ENCODE measurements at places on chromosomes 2 and 18.

DNA sequence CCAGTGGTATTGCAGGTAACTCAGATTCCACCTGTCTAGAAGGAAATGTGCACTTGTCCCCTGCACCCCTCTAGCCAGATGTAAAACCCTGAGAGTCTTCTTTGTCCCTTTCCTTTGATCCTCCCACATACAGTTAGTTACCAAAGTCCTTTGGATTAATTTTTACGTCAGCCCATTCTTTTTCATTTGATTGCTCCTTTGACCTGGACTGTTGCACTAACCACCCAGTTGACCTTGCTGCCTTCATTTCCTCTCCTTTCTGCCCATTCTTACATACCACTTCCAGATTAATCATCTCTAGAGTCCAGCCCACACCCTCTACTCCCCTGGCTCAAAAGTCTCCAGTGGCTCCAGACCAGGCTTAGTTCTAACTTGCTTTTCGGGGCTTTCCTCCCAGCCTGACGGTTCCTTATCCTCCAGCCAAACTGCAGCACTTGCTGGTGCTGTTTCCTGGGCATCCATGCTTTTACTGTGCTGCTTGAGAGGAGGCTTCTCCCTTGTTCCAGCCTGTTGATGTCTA, 99.3 kb downstream of the SPTBN1 start:
- no peak for DNase-seq

DNA sequence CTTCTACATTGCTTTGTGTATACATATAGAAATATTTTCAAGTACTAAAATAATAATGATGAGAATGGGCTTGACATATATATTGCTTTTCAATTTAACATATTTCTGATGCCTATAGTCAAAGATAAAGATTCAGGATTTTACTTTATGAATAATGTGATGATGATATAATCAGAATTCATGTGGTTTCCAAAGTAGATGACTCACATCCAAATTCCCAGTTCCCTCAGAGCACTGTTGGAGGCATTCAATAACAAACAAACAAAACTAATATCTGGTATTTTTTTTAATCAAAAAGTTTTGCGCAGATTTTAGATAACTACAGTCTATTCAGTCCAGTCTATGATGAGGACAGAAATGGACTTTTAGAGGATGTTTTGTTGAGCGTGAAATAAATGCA, 2094.5 kb upstream of the CELF4 start:
- DNase-seq: no peak

- no peak for DNase-seq
Measured at GRCh38 chr18:57630754-57631595, 9.3 kb upstream of the NARS1 start.

DNA sequence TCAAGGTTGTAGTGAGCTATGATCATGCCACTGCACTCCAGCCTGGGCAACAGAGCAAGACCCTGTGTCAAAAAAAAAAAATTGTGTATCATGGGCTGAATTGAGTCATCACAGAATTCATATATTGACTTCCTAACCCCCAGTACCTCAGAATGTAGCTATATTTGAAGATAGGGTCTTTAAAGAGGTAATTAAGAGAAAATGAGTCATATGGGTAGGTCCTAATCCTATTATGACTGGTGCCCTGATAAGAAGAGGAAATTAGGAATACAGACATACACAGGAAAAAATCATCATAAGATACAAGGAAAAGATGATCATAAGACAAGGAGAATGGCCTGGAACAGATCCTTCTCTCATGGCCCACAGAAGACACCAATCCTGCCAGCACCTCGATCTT, 466.4 kb upstream of the ACVR2A start:
- no peak for DNase-seq

- DNase-seq: no peak
Measured at GRCh38 chr18:39571511-39571910, 2005.9 kb upstream of the CELF4 start.

GRCh38 chr2:43838560-43839267, at the start of the genes ABCG5 and ABCG8:
Gene ABCG5, minus strand, starts transcription at chr2:43838839. Its CDS starts 160 bp downstream, at chr2:43838679.
Gene ABCG8, plus strand, starts transcription at chr2:43838971. Its CDS starts 83 bp downstream, at chr2:43839054.
- DNase-seq: no peak

- DNase-seq: no peak
Measured at GRCh38 chr2:218395456-218395825, 4.2 kb upstream of the CTDSP1 start.

DNA sequence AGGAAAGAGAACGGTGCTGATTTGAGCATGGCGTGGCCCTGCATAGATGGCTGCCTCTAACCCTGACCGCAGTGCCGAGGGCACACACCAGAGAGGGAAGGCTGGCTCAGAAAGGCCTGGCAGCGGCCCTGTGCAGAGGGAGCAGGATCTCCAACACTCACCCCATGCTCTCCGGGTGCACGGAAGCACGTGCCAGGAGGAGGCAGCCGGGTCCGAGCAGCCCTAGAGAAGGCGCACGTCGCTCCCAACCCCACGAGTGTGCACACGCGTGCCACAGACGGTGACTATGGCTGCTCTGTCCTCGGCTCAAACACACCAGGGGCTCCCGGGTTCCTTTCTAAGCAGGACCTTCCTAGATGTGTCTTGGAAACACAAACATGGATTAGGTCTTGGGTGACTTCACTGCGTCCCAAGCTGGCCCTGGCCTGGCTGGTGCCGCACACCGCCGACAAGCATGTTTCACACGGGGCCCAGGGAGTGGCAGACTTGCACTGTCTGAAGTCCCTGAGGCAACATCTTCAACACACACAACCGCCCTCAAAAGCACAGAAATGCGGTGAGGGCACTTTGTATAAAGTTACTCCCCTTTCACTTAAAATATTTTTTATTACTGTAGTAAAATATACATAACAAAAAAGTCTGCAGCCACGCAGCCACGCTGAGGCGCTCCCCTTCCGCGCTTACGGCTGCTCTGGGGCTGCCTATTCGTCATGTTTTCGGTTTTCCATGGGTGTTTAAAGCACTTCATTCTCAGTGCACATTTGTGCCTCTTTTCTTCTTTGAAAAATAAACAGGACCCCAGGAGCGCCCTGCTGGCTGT, 110.0 kb downstream of the ZNF516 start:
- DNase-seq: no peak

- no peak for DNase-seq
Measured at GRCh38 chr18:25896178-25896780, 194.1 kb downstream of the SS18 start.

DNA sequence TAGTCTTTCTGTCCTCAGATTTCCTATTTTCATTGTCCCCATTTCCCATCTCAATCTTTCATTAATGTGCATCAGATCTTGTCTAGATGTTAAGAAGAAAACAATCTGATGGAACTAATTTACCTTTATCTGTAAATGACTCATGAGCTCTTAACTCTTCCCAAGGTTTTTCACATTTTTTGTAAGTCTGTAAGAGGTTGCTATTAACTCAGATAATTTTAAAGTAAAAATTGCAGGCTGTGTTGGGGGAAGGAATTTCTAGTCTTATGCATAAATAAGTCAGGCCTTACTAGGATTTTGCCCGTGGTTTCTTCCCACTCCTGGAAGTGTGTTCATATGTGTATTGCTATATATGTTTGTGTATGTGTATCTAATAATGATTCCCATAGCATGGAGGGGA, 4.3 kb downstream of the NAB1 start:
- no peak for DNase-seq

DNA sequence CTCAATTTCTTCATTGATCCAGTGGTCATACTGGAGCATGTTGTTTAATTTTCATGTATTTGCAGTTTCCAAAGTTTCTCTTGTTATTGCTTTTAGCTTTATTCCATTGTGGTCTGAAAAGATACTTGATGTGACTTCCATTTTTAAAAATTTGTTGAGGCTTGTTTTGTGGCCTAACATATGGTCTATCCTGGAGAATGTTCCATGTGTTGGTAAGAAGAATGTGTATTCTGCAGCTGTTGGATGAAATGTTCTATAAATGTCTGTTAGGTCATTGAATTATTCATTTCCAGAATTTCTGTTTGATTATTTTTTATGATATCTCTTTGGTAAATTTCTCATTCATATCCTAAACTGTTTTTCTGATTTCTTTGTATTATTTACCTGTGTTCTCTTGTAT, 139.8 kb upstream of the THUMPD2 start:
- no peak for DNase-seq

GRCh38 chr2:111100087-111100764, 20.5 kb upstream of the BCL2L11 start:
- no peak for DNase-seq

- DNase-seq: no peak
Measured at GRCh38 chr2:66436581-66437001, 1.7 kb downstream of the MEIS1 start.

GRCh38 chr2:183035954-183036669, 2.1 kb downstream of the NCKAP1 start:
- DNase-seq: no peak

- DNase-seq: no peak
Measured at GRCh38 chr2:12949406-12949805, 232.7 kb downstream of the TRIB2 start.

DNA sequence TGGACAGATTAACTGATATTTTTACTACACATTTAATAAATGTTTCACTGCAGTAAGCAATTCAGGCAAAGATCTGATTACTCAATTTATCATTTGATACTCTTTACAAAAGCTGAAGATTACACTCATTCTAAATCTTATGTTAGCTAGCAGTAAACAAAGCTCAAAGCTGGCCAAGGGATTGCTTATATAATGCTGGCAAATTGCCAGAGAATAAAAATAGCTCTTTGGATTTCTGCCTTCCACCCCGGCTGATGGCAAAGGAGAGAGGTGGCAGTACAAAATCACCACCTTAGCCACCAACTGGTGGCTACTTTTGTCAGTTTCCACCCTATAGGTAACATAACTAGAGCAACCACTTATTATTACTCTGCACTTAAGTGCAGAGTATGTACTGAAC, 320.5 kb downstream of the FSIP2 start:
- no peak for DNase-seq

DNA sequence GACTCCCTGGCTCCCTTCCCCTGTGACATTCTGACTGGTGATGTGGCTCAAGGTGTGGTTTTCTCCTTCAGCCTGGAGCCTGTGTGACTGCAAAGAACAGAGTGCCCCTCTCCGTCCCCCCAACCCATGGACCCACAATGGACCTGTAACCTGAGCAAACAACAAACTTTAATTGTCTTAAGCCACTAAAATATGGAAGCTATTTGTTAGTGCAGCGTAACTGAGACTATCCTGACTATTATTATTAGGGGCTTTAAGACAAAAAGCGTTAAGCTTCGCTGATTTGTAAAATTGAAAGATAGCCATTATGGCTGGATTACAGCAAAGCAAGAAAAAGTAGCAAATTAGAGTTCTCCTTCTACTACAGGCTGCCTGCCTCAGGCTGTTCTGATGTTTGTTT, 426.9 kb downstream of the STK39 start:
- DNase-seq: no peak

DNA sequence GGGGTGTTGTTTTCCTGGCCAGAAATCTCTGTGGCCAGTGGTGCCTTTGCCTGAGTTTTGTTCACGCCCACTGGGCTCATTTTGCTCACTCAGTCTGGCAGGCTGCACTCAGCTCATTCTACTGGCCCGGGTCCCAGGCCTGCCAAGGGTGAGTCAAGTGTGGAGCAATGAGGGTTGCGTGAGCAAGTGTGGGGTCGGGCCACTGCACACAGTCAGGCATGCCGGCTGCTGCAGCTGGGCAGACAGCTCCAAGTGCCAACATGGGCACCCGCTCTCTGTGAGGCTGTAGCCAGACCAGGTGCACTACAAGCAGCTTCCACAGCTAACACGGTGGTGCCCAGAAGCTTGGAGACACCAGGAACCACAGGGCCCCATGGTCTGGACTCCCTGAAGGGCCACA, 801.1 kb upstream of the RAB6C start:
- DNase-seq: no peak

GRCh38 chr18:77127769-77128671, 4.6 kb downstream of the MBP start:
- no peak for DNase-seq

GRCh38 chr18:8745355-8746014, 40.1 kb downstream of the MTCL1 start:
- no peak for DNase-seq

- DNase-seq: no peak
Measured at GRCh38 chr2:173146590-173146989, 70.9 kb downstream of the MAP3K20 start.

- DNase-seq: no peak
Measured at GRCh38 chr2:119544939-119545475, 758 bp downstream of the CFAP221 start.

- DNase-seq: no peak
Measured at GRCh38 chr18:77339623-77340022, 90.0 kb downstream of the GALR1 start.

DNA sequence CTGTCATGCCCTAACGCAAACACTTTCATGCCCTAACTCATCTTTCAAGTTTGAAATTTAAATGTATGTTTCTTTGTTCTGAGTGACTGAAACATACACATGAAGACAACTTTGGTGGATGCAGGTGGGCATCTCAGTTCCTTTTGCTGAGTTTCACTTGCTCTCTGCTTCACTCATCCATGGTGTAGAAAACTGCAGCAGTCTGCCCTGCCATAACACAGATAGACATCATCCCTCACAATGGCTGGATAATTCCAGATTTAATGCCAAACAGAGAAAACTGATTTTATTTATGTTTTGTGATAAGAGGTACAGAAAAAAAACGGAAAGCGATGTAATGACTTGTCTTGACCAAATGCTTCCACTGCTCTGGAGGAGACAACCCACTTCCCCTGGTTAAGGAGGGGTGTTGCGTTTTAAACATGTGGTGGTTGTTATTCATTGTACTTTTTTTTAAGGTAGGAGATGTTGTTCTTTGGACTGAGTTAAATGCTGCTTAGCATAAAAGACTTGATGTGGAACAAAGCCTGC, 70.4 kb downstream of the RHBDD1 start:
- DNase-seq: no peak

DNA sequence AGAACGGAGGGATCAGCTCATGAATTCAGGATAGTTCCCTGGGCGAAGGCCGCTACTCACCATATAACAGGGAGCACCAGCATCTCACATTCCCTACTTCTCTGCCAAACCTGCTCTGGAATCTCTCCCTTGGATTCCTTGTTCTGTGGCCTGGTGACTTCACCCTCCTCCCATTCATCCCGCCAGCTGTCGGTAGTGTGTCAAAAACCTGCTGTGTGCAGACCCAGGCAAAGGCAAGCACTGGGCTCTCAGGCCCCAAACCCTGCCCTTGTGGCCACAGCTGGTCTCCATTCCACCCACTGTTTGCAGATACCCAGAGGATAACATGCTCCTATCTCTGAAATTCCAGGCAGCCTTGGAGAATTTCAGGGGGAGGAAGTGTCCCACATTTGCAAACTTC, 151.6 kb downstream of the CAPN13 start:
- DNase-seq: no peak
